ENCODE measurements at places on chromosomes 2 and 18. TPM values are rescaled to one million over a fixed set of nuclear protein-coding genes. Genes with fewer than 3 reads are reported as not detected.

DNA sequence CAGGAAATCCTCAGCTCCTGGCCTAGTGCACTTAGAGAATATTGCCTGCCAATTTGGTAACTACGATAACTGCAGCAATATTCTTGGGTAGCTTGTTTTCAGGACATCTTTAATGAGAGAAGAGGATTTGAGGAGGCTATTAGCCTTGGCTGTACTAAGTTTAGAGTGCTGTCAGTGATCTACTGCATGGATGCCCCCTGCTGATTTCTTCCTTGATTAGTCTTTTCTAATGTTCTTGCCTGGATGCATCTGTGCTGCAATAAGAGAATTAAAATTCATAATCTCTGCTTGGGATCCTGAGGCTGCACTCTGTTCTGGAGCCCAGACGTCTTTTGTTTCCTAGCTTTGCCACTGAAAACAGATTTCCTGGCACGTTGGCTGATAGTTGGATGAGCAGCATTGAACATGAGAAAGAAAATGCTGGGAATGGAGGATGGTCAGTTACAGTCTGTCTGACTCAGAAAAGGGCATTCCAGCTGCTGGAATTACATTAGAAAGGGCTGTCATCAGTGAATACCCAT lies 115.4 kb downstream of the CCDC85A start:
- H3K27me3 ChIP-seq: no peaks in the 10 kb centered on the region
- H3K27ac ChIP-seq: no peak overlapping the region
- H3K4me3 ChIP-seq: no peak overlapping the region
- no peaks in the 10 kb centered on the region for H3K4me1 ChIP-seq
- no peak for DNase-seq

DNA sequence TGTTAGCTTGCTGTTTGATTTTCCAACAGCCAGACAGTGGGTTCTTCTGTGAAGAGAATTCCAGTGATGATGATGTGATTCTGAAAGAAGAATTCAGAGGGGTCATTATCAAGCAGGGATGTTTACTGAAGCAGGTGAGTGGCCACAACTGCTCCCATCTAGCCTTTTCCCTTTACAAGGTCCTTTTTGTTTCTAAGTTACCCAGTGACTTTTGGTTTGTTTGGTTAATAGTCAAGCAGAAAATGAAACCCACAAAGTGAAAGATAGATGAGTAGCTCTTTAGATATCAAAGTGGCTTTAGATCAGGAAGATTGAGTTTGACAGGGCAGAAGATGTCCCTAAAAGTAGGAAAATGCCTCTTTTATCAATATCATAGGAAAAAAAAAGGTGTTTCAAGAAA lies 23.3 kb downstream of the PLEK start:
- no peak for DNase-seq
- no peaks in the 10 kb centered on the region for H3K27me3 ChIP-seq
- H3K36me3 ChIP-seq: no peaks in the 10 kb centered on the region
- H3K27ac ChIP-seq: no peak overlapping the region
- H3K4me1 ChIP-seq: no peaks in the 10 kb centered on the region
- H3K4me3 ChIP-seq: no peak overlapping the region

ACTR3 gene
- total RNA-seq: 184 TPM

MARCHF4 gene
- total RNA-seq: 2.9 TPM

Data from H1 (cell line).